Fibroblast of villous mesenchyme (primary cell): ENCODE measurements at places on chromosomes 2 and 18. TPM values are rescaled to one million over a fixed set of nuclear protein-coding genes. Genes with fewer than 3 reads are reported as not detected.
A peak's percentile ranks its signal among the peaks of the same experiment; 100 is the strongest.

DNA sequence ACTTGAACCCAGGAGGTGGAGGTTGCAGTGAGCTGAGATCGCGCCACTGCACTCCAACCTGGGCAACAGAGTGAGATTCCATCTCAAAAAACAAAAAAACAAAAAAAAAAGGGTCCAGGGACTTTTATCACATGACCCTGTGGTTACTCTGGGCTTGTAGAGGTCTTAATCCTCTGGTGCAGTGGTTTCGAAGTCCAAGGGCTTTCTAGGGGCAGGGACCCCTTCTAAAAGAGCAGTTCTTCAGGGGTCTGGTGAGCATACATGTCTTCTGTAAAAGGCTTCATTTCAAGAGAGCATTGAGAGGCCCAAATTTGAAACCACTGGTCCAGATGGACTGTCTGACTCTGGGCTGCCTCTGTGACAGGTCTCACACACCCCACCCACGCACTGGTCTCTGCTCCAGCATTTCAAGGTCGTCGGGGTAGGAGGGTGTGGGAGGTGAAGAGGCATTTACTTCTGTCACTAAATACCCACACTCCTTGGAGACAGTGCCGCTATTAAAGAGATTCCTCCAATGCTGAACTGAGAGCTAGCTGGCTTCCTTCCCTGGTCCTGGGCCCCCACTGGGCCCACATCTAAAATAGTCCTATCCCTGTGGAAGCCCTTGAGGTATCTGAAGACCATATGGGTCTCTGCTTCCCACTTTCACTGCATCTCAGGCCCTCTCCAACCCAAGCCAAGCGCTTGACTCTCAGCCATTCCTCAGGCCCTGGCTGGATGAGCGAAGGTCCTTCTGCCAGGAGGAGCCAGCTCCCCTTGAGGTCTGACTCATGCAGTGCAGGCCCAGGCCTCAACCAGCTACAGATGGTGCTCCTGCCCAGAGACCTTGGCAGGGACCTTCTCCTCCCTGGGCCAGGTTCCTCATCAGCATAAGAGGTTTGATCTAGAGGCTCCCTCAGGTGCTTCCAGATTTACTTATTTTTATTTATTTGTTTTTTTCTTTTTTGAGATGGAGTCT, 44.8 kb downstream of the PAX8 start:
- DNase-seq, result no peak

DNA sequence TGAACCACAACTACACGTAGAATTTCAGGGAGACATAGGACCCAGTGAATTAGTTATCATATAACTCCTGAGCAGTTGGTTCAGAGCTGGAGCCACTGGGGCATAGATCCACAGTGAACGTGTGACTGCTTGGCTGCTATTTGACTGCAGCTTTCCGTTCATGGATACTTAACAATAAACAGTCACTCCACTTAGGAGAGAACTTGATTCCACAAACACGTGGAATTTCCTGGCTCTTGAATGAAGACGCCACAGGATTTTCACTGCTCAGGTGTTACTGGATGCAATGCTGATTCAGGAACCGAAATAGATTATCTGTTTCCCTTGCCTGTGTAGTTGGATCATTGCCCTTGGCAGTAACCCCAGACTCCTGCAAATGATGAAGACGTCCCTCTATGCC, 679.1 kb upstream of the ZEB2 start:
- no peak for DNase-seq

GRCh38 chr2:42385225-42385624, 24.2 kb upstream of the COX7A2L start:
- peak; percentile 19 for DNase-seq

DNA sequence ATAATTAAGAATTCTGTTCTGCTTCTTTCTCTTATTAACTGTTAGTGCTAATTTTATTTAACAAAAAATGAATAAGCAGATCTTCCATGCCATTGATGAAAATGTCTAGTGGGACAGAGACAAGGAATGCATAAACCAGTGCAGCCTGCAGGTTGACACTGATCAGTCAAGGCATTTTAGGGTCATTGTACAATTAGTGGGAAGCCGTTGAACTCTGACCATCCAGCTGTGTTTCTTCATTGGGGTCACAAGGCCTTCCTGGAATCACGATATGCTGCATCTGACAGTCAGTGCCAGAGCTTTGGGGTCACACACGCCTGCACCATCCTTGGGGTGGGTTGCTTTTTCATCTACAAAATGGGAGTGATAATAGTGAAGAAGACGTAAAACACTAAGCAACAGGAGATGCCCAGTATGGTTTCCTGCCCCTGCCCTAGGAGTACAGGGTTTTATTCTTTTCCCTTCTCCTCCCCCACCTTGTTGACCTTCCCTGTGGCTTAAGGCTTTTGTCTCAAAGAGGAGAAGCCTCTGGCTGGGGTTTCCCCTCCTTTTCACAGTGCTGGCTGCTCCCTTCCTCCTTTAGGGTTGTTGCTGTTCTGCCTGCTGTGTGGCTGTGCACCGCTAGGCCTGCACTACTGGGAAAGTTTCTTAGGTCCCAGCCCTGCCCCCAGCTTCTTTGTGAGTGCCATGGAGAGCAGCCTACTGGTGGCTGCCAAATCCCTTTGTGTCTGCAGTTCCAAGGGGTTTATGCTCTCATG, 245.6 kb downstream of the TPGS2 start:
- no peak for DNase-seq

GRCh38 chr18:34223164-34223892, 1.4 kb downstream of the NOL4 start:
- no peak for DNase-seq

GRCh38 chr2:10592652-10593051, 97.1 kb downstream of the NOL10 start:
- peak; percentile 20 for DNase-seq

CKAP2L gene
- 6.8 and 10.4 TPM in 2 replicates for total RNA-seq
